Activated naive CD4-positive, alpha-beta T cell (primary cell): ENCODE measurements at places on chromosomes 5 and 9.
A peak's percentile ranks its signal among the peaks of the same experiment; 100 is the strongest.

DNA sequence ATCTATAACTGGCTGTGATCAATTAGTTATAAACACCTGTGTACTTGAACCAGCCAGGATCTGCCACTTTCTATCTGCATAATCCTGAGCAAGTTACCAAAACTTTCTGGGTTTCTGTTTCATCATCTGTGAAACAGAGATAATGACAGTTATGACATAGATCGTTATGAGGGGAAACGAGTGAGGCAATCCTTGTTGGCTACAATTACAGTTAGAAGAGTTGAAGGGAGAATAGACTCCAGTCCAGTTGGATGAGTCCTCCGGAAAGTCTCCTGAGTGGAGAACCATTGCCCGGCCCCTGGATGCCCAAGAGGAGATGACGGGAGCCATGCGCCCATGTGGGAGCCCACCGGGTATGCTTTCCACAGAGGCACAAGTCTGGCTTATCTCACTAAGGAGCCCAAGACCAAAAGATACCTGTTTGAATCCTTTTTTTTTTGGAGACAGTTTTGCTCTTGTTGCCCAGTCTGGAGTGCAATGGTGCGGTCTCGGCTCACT, 4.5 kb downstream of the PDE6A start:
- DNase-seq: no peak

DNA sequence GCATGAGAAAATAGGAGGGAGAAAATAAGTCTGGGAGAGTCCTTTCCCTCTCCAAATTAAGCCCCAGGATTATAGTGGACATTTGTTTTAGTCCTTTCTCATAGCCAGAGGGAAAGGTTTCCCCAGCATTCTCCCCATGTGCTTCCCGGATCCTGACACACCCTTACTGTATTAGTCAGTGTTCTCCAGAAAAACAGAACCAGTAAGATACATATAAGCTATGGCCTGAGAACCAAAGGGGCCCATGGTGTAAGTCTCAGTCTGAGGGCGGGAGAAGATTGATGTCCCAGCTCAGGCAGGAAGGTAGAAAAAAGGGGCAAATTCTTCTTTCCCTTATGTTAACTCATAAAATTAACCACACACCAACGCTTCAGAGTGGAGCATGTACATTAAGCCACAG, 25.6 kb upstream of the SPATA31D4 start:
- DNase-seq: no peak

- DNase-seq: no peak
Measured at GRCh38 chr5:156191547-156191946, 135.4 kb upstream of the SGCD start.

DNA sequence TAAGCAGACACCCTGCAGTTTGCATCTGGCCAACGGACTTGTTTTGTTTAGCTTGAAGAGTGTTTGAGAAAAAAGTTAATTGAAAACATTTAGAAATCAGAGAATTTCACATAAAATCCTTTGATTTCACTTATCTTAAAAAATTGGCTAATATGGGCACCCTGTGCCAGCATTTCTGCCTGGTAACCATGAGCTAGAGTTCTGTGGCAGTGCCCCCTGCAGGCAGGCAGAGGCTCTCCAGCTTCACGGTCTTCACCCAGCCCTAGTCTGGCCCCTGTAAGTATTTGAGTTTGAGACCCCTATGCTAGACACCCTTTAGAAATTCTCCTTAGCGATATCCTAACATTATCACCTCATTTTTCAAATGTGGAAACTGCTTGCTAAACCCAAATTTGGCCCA, 18.8 kb upstream of the FANCC start:
- DNase-seq: peak; percentile 14

DNA sequence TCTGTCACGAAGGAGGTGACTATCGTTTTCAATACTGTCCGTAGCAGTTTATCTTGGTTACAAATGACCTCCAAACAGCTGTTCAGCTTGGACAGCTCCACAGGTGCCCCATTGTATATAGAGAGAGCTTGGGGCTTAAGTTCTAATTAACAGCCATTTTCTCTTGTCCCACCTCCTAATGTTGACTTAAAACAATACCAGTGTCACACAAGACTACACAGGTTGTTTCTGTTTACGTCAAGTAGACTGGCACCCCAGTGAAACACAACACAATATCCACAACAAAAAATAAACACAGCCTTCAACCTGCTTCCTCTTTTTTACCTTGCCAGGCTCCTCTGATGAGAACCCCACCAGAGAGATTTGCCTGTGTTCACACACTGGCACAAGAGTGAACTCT, 39.8 kb upstream of the TLE1 start:
- no peak for DNase-seq

GRCh38 chr5:2307631-2308030, 424.9 kb upstream of the IRX4 start:
- no peak for DNase-seq

- no peak for DNase-seq
Measured at GRCh38 chr5:37926732-37927131, 86.9 kb upstream of the GDNF start.

DNA sequence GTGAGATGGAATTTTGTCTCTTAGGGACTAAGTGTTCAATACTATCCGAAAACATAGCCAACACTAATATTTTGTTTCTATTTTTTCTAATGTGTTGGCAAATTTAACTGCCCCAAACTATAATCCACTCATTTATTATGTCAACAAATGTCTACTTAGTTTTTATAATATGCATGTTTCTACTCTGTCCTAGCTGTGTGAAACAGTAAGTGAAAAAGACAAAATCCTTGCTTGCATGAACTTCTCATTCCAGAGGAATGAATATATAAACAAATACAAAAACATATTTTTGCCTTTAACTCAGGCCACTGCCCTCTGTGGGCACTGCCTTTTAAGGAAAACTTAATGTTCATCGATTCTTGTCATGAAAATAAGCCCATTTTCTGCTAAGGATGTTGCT, 1275.4 kb upstream of the CDH18 start:
- no peak for DNase-seq

DNA sequence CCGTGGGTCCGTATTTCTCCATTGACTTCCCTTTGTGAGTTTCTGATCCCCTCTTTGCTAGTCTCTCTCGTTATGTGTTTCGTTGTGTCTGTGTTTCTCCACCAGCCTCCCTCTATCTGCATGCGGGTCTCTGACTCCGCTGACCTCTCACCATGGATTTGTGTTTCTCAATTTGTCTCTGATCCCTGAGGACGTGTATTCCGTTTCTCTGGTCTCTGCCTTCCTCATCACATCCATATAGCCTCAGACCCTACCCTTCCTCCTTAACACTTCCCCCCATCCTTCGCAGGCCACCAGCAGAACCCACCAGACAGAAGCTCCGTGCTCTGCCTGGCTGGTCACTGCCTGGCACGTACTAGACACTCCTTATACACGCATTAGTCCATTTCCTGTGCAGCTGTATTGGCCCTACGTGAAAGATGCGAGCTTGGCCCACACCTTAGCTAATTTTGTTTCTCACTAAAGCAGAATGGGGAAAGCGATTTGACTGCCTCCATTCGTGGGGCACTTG, 631 bp downstream of the B4GALT7 start:
- DNase-seq: no peak

GRCh38 chr9:136007934-136008692, 46.9 kb upstream of the UBAC1 start:
- DNase-seq: no peak

DNA sequence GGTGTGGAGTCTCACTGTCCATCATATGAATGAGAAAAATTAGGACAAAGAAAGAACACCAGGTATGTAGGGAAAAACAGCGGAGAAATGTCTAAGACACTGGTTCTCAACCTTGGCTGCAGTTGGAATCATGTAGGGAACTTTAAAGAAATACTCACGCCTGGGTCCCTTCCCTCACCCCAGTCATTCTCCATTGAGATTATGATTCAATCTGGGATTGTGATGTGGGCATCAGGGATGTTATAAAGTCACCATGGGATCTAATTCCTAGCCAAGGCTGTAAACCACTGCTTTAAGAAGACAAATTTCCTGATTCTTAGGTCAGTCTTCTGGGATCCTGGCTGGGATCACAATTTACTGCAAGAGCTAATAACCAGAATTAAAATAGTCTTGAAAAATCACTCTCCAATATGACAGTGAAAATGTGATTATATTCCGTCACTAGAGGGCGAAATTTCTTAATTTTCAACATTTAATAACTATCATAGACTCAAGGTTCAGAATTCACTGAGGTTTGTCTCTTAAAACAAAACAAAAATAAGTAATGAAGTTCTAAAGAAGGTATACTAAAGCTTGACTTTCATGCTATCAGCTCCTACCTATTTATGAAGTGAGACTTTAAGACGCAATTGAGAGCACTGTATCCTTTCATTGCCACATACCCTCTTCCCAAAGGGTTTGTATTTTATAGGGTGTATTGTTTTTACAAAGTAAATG, 60.5 kb downstream of the GLDC start:
- no peak for DNase-seq

- no peak for DNase-seq
Measured at GRCh38 chr9:6575324-6576034, 70.0 kb downstream of the GLDC start.

- DNase-seq: no peak
Measured at GRCh38 chr5:79552984-79553383, 39.0 kb upstream of the HOMER1 start.

GRCh38 chr5:31962351-31962751, 211.8 kb downstream of the GOLPH3 start:
- DNase-seq: no peak

GRCh38 chr9:79264041-79264440, 307.7 kb upstream of the TLE4 start:
- DNase-seq: no peak

GRCh38 chr9:89380437-89381307, 62.4 kb downstream of the SECISBP2 start:
- no peak for DNase-seq

- no peak for DNase-seq
Measured at GRCh38 chr9:83219154-83219923, 156.4 kb upstream of the RASEF start.

DNA sequence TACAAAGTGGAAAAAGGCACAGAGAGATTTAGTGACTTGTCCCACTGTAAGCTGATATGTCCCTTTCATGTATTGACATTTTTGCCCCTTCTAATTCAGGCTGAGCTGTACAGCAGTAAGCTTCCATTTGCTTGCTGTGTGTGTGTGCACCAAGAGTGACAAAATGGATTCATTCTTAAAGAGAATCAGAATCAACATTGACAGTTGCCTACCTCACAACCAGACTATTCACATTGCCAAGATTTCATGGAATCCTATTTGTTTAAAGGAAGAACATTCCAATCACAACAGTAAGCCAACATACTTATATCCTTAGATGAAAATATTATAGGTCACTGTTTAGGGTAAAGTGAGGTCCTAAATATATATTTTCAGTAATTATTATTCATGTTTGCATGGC, 102.6 kb downstream of the TMEM232 start:
- DNase-seq: no peak

DNA sequence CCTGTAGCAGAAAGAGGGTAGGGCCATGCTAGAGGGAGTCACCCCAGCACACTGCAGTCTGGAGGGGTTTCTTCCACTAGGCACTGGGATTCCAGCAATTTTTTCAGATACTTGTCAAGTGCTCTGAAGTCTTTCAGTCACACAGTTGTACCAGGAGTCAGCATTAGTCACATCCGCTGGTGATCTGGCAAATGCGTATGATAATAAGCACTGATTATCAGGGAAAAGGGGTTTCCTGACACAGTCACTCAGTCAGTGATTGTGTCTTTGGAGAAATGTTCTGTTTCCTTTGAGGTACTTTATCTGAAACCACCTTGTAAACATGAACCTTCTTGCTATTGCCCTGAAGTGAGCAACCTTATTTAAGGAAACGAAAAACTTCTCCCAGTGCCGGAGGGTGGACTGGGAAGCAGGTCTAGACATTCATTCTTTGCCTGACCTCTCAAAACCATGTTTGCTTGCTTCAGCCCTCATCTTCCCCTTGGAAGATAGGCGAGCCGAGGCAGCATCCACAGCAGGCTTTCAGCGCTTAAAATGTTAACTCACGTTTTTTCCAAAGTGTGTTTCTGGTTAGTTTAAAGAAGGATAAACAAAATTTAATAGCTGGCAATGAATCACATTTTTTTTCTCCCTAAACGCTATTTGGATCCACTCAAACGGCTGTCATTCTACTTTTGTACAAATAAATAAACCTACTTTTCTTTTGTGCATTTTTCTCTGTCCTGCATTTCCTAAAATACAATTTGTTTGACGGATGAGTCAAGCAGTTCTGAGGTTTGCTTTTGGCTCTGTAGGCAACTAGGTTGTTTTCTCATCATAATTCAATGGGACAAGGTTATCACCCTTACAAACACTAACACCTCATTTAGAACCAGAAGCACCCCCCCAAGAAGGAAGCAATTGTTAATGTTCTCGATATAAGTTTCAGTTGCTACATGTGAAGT, 77.7 kb downstream of the FOXD1 start:
- DNase-seq: no peak

GRCh38 chr9:8408575-8409190, 609.1 kb upstream of the DMAC1 start:
- DNase-seq: no peak
